ENCODE measurements at places on chromosomes 4 and X.

- no peak for DNase-seq
These were observed 1048.6 kb downstream of the PCDH7 start for GRCh38 chr4:31768756-31769155.

DNA sequence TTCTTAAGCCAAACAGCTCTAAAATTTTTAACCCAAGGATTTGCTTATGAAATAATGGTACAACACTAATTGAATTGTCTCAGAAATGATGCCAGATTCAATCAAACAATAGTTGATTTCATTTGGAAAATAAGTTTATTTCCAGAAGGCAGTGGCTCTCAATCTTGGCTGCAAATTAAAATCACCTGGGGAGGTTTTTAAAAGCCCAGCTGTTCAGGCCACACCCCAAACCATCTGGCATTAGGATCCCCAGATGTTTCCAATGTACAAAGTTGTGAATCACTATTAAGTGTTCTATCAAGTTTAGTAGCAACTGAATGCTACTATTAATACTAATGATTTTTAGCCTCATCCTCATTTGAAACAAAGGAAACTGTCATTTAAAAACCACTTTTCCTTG lies 22.2 kb downstream of the TMEM184C start:
- no peak for DNase-seq

DNA sequence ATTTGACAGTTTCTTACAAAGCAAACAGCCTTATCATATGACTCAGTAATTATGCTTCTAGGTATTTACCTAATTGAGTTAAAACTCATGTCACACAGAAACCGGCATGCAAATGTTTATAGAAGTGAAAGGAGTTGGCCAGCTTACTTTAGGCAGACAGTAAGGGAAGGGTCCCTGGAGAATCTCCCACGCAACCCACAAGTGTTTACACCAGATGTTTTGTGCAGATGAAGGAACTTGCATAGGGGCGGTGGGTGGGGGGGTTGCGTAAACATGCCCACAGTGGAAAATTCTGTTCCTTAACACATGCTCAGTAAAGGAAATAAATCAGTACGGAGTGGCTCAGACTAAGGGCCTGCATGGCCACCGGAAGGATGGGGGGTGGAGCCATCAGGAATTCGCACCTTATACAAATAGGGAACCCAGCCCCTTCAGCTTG lies 330.5 kb upstream of the AADAT start:
- no peak for DNase-seq

- no peak for DNase-seq
These were observed 16.9 kb downstream of the CD99 start for GRCh38 chrX:2708021-2708420.

GRCh38 chr4:77226939-77227705 lies 70.1 kb downstream of the CCNG2 start:
- DNase-seq = no peak

- DNase-seq = no peak
These were observed 20.0 kb upstream of the CAMK2D start for GRCh38 chr4:113781439-113782040.

DNA sequence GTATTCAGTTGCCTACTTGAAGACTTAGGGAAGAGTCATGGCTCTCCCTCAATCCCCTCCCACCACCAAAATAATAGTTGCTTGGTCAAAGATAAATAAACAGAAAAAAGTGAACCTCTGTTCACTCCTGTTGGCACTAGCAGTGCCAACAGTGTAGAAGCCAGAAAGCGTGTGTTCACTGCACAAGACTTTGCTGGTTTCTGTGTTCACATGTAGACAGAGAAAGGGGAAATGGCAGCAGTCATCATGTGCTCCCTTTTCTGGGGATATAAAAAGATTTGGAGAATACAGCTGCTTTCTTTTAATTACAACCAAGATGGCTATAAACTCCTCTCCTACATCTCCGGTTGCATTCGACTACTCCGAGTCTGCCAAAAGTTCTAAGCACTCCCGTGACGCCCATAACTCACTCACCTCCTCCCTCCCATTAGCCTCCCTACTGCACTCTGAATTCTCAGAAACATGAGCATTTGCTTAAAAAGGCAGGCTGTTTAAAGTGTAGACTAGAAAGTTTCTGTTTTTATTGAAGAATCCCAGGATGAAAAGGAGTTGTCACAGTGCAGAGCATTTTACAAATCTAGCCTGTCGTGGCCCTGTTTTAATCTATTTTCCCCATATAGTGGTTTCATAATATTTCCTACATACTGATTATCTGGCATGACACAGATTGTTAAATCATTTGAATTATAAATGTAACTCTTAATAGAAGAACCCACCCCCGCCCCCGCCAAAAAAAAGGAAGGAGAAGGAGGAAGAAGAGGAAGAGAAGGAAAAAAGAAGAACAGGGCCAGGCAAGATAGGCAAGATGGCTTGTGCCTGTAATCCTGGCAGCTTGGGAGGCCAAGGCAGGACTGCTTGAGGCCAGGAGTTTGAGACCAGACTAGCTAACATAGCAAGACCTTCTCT lies 16.7 kb downstream of the LGI2 start:
- no peak for DNase-seq

DNA sequence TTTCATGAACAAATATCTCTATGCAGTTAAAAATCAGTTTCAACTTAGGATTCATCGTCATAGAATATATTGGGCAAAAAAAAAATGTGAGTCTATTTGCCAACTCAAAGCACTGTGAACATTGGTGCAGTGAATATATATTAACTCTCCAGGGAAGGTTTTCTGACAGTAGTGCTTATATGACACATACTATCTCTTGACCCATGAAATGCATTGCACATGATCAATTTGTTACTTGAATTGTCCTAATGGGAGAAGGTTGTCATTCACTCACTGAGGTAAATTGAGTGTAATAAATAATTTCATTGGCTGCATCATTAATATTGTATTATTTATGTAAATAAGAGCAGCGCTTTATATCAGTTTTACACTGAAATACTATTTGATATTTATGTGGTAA lies 2458.5 kb downstream of the ARAP2 start:
- DNase-seq = no peak

- DNase-seq = no peak
These were observed 9.4 kb upstream of the RHOH start for GRCh38 chr4:40187386-40187906.

GRCh38 chr4:110085131-110085530 lies 113.3 kb downstream of the ELOVL6 start:
- DNase-seq = no peak

DNA sequence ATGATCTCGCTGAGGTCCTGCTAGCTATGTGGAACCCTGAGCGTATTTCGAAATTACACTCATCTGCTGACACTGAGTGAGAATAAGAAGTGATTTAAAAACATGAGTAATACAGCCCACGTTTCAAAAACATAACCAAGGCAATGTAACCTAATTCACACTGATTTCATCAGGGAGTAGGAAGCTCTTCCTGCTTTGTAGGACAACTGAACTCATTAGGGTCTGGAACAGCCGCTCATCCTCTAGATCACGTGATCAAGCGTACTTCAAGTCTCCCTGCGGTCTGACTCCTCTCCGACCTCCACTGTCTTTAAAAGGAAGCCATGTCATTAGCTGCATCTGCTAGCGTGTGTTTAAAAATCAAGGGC lies 138.0 kb downstream of the NSUN7 start:
- no peak for DNase-seq

- no peak for DNase-seq
These were observed 110.3 kb downstream of the UBE2NL start for GRCh38 chrX:143994206-143994605.

DNA sequence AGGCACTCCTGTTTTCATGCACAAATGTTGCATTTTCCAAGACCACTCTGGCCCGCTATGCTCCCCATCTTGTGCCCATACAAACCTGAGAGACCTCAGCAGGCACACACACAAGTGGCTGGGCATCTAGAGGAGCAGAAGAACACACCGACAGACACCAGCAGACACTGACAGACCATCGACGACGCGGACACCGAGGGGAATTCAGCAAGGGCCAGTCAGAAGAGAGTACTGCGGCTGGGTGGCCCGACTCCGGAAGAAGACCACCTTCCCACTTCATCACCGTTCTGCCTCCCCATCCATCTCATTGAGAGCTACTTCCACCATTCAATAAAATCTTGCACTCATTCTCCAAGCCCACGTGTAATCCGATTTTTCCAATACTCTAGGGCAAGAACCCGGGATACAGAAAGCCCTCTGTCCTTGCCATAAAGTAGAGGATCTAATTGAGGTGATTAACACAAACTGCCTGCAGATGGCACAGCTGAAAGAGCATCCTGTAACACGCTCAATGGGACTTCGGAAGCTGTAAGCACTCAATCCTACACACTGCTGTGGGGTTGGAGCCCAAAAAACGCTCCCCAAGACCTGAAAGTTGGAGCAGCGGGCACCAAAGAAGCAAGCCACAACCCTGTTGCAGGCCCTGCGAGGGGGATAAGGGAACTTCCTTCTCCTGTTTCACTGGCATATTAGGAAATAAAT lies 780.9 kb downstream of the ARAP2 start:
- DNase-seq = peak; percentile 42

DNA sequence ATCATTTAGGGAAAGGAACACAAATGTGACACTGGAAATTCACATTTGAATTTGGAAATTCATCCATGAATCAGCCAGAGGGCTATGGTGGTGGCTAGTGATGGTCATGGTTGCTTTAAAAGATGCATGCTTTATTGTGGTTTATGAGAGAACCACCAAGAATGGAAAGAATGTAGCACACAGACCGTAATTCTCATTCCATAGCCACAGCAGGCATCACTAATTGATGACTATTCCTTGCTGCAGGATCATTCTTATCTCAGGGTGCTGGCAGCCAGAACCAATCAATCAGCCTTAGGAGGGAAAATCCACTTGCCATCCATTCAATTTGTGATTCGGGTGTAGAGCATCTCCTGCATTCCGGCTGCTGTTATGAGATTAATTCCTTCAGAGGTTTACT lies 115.6 kb downstream of the DHRSX start:
- DNase-seq = no peak

DNA sequence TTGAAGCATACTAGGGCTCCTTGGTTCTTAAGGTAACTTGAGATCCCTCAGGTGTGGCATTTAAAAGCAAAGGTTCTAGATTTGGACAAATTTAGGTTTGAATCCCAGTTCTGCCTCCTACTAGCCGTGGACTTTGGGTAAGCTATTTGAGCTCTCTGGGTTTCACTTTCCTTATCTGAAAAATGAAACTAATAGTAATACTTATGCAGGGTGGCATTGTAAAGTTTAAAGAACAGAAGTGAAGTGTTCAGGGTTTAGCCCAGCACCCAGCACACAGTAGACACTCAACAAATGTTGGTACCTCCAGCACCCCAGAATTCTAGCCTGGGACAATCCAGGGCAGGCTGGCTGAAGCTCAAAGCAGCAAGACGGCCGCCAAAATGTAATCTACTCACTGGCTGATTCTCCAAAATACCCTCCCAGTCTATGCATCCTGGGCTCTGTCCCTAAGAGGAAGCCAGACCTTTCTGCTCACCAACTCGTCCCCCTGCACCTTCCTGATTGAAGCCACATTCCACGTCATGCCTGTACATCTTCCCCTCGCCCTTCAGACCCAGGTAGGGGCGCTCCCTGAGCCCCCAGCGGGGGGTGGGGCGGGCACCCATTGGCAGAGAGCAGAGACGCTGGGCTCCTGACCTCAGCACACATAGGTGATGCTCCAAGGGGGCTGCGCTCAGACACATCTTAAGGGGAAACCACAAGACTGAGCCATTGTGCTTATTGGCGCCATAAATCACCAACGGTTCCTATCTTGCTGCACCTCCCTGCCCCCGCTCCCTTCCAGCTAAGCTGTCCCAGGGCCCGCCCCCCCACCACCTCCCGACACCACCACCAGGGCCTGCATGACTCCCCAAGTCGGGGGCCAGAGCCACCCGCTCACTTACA lies 160.6 kb downstream of the BCOR start:
- DNase-seq = no peak

GRCh38 chr4:42519803-42520417 lies 122.6 kb downstream of the SHISA3 start:
- no peak for DNase-seq

GRCh38 chrX:145213504-145213903 lies 33.8 kb upstream of the SPANXN1 start:
- DNase-seq = no peak

GRCh38 chrX:1661048-1661921 lies 46.4 kb downstream of the ASMT start:
- DNase-seq = peak; percentile 51

DNA sequence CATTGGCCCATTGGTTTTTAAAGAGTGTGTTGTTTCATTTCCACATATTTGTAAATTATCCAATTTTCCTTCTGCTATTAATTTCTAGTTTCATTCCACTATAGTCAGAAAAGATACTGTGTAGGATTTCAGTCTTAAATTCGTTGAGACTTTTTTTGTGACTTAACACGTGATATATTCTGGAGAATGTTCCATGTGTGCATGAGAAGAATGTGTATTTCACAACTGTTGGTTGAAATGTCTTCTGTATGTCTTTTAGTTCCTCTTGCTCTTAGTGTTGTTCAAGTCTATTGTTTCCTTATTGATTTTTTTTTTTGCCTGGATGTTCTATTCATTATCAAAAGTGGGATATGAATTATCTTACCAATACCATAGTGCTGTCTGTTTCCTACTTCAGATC lies 606.9 kb downstream of the RPA4 start:
- DNase-seq = no peak

GRCh38 chr4:10272511-10272910 lies 155.9 kb upstream of the WDR1 start:
- DNase-seq = no peak

DNA sequence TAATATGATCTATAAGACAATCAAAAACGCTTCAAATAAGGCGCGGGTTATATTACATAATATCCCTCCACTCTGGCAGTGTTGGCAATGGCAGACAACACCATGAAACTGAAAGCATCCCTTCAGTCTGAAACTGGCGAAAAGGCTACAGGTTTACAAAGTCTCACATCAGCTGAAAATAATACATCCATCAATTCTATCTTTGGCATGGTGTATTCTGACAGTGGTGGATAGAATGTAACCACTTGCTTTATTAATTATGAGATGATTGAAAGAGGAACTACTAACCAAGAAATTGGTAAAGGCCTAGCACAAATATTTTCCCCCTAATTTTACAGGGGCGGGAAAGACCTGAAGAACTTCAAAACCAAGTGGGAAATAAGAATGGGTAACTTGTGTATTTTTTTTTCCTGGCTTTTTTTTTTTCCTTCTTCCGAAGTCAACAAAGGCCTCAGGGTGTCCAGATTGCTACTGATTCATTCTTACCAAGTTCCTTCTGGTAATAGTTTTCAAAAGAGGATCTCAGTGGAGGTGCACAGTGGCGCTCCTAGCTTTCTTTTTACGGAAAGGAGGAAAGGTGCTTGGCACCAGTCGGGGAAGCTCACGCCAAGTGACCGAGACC lies 728 bp downstream of the UBA6 start:
- no peak for DNase-seq

DNA sequence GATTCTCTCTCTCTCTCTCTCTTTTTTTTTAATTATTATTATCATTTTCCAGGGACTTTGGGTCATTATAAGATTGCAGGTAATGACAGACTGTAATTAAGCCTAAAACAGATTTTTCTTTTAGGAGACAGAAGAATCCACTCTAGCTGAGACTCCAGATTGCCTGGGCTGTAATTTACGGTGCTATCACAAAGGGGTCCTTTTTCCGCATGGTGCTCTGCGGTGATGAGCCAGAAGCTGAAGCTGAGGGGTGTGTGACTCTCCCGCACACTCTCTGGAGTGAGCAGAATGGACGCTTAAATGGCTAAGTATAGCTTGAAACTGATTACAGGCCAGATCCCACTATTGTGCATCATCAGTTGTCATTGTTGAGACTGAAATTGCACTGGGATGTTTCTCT lies 50.0 kb downstream of the LGI2 start:
- DNase-seq = no peak
